Left cardiac atrium (tissue), 4 donors: ENCODE measurements at places on chromosomes 3 and 15. TPM values are rescaled to one million over a fixed set of nuclear protein-coding genes. Genes with fewer than 3 reads are reported as not detected.

GRCh38 chr15:98806275-98806895 lies 158.0 kb downstream of the IGF1R start:
- DNase-seq = no peak

- DNase-seq = no peak
Measured at GRCh38 chr15:72732516-72732915, 46.5 kb downstream of the BBS4 start.

GRCh38 chr15:70226337-70226980 lies 128.7 kb upstream of the TLE3 start:
- DNase-seq = no peak

Gene PAQR5
- total RNA-seq = 1.2 TPM
